Astrocyte of the hippocampus (primary cell): ENCODE measurements at places on chromosomes 11 and 22.

- DNase-seq, result peak; percentile 75
Observed at GRCh38 chr11:1574238-1574932, 2.3 kb upstream of the DUSP8 start.

DNA sequence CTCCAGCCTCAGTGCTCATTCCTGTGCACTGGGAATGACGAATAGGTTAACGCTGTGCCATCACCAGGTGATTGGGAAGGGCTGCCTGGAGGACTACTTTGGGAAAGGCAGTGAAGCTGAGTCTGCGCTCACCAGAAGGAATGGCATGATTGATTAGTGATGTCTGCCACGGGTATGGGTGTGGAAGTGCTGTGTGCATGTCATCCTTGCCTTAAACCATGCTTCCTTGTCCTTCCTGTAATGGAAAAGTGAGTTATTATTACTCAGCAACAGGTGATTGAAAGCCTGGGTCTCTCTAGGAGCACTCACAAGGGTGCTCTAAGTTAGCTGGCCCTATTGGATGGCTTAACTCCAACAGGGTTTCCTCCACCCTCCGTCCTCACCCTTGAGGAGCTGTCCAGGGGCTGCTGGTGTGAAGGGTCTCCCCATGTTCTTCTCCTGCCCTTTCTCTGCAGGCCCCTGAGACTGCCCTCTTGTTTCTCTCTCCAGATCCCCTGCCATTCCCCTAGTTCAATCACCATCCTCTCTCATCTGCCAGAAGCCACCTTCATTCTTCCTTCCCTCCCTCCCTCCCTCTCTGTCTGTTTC lies 121.9 kb upstream of the NECTIN1 start:
- no peak for DNase-seq

DNA sequence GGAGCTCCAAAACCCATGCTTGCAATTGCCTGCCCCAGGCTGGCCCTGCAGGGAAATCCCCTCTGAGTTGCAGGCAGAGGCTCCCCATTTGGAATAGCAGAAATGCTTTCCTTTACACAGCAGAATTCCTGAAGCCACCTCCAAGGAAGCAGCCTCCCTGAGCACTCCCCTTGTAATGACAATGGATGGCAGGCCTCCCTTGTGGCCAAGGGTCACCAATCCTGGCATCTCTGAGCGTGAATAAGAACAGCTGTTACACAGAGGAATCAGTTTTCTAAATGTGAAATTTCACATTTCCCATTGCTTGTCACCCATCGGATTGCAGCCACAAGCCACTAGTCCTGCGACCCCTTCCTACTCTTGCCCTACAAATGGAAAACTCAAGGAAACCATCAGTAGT lies 107.6 kb downstream of the GALNT18 start:
- DNase-seq, result peak; percentile 39

DNA sequence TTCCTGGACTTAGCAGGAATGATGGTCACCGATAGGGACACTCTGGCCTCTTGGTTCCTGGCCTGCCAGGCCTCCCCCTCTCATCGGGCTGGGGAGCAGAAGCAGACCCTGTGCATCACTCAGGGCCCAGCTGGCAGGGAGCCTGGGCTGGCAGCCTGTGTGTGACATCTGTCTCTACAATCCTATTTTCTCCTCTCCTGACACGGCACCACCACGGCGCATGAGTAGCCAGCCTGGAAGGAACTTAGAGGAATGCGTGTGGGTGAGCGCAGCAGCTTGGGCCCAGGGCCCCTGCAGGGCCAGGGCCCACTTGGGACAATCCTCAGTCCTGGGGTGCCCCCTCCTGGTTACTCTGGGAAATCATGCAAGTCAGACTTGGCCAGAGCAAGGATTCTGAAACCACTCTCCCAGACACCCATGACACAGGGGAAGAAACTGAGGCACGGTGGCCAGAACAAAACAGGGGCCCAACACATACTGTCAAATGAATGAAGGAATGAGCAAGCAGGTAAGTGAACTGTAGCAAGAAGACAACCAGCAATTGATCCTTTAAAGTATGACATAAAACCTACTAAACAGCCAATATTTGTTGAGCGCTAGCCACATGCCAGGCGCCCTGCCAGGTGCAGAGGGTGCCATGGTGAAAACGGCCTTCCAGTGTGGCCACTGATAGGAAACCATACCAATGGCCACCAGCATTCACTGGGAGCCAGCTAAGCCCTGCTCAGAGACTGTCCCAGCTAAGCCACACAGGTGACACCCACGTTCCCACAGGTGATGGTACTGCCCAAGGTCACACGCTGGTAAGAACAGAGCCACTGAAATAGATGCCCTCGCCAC lies 13.3 kb downstream of the RSPH14 start:
- peak; percentile 90 for DNase-seq

DNA sequence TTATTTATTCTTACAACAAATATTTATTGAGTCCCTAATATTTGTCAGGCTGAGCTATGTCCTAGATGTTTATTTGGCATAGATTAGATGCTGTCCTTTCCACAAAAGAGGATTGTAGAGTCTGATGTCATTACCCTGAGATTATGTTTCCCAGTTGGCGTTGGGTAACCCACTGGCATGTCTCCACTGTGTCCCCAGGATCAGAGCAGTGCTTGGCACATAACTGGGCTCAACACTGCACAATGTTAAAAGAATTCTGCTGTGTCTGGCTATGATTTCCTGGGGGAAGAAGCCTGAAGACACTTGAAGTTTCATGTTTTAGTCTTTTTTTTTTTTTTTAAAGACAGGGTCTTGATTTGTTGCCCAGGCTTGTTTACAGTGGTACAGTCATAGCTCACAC lies 4.0 kb downstream of the RCN1 start:
- DNase-seq, result no peak

DNA sequence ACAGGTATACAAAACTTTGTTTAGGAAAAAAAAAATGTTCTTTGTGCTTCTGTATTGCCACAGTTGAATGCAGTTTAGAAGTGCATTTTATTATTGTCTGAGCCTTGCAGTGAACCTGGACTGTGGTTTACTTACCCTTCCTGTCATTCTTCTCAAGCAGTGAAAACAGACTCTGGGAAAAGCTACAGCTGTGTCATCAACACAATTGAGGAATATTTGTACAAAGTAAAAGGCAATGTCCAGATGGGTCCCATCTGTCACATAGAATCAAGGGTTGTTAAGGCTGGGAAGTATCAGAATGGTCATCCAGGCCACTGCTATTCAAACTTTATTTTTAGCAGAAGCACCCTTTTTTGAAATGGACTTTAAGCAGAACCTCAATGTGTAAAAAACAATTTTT lies 73.3 kb downstream of the TRIM44 start:
- no peak for DNase-seq

DNA sequence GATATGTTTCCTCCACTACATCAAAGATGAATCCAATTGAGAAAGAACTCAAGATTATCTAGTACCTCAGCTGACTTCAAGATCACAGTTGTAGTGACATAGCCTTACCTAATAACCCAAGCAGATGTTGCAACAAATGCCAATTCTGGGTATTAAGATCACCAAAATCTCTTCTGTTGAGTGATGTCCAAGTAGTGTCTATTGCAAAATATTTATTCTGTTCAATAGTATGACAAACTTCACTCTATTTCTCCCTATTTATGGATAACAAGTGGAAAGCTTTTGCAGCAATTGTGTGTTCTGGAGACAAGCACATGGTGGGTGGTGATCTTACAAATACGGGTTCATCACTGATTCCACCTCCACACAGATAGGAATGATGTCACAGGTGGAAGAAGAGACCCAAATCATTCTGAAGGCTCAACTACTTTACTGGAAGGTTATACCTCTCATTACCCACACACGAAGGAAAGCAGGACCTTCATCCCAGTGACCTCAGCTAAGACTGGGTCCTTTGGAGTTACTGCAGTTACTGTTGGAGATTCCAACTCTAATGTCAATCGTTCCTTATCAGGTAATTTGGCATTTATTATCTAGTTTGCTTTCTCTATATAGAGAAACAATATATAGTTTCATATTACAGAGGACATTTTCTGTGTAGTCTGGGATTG lies 72.0 kb downstream of the CD44 start:
- DNase-seq, result no peak

DNA sequence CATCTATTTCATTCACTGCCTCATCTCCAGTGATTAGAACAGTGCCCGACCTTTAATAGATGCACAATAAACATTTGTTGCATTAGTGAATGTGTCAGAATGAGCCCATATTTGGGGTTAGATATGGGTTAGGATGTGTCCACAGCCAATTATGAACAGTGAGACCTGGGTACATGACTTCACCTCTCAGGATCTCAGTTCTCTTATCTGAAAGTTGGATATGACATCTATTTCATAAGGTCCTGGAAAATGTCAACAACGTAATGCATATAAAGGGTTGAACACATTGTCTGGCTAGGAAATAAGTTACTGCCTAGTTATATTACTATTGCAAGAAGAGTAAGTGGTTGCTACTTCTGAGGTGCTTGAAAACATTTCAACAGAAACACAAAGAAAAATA lies 79.7 kb upstream of the LDLRAD3 start:
- DNase-seq, result no peak

DNA sequence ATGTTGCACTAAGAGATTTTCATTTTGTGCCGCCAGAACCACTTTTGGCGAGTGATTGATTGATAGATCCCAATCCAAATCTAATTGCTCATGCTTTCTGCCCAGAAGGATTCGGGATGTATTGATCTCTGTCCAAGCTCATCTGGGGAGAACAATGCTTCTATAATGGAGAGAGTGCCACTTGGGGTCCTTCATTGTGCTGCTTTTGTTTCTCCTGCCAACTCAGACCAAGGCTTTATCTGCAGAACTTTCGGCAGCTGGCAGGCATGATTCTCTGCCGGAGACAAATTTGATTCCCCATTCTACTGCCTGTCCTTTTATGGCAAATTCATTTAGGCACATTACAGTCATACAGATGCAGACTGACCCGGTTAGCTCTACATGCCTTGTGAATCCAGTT lies 62.9 kb upstream of the NTM start:
- no peak for DNase-seq

GRCh38 chr22:19182472-19183157 lies 4.1 kb upstream of the SLC25A1 start:
- DNase-seq, result no peak

DNA sequence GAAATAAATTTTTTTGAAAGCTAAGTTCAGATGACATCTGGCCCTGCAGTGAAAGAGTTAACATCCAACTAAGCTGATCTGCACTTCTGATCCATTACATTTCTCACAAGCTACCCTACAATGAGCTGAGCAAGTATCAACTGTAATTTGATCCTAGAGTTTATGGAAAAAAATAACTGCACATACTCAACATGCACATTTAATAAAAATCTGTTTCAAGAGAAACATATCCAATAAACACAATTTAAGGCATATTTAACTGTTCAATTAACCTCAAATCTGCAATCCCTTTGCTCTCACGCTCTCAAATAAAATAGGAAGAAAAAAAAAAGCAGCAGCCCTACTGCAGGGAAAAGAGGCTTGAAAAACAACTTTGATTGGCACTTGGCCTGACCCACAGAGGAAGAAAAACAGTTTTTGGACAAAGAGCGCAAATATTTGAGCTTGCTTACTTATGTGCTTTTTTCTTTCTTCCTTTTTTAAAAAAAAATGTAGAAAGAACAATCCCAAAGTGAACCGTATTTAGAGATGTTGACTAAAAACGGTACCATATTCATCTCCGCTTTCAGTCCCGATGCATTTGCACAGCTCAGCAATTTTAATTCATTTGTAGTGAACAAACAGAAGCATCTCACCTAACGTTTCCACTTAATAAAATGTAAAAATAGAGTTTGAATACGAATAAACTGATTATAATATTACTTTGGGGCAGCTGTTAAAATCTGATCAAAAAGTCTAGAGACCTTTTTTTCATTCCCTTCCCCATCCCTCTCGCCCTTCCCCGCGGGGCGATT lies 1.6 kb downstream of the SESN3 start:
- DNase-seq, result peak; percentile 50

DNA sequence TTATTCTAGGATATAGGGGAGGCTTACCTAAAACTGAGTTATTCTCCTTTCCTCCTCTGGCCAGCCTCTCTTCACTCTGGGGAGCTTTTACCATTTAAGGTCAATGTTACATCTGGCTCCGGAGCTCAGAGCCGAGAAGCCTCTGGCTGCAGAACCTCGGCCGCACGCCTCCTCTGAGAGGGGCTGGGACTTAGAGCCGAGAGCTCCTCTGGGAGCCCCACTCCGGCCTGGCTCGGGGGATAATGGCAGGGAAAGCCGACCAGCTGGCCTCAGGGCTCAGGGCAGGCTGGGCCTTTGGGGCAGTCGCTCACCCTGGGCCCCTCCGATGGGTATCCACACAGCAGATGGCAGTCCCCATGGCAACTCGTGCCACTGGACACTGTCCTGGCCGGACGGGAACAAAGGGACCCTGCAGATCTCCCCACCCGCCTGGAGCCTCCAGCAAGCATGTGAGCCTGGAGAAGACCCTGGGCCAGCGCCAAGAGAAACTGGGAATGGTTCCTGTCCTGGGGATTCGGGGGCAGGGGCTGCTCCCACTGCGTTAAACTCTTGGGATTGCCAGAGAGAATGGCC lies at the start of gene IRAG1:
Gene IRAG1 (minus strand): TSS at position 247 of the 573 bp plus-strand sequence. CDS start 153 bp downstream, at position 94.
- DNase-seq, result peak; percentile 44

DNA sequence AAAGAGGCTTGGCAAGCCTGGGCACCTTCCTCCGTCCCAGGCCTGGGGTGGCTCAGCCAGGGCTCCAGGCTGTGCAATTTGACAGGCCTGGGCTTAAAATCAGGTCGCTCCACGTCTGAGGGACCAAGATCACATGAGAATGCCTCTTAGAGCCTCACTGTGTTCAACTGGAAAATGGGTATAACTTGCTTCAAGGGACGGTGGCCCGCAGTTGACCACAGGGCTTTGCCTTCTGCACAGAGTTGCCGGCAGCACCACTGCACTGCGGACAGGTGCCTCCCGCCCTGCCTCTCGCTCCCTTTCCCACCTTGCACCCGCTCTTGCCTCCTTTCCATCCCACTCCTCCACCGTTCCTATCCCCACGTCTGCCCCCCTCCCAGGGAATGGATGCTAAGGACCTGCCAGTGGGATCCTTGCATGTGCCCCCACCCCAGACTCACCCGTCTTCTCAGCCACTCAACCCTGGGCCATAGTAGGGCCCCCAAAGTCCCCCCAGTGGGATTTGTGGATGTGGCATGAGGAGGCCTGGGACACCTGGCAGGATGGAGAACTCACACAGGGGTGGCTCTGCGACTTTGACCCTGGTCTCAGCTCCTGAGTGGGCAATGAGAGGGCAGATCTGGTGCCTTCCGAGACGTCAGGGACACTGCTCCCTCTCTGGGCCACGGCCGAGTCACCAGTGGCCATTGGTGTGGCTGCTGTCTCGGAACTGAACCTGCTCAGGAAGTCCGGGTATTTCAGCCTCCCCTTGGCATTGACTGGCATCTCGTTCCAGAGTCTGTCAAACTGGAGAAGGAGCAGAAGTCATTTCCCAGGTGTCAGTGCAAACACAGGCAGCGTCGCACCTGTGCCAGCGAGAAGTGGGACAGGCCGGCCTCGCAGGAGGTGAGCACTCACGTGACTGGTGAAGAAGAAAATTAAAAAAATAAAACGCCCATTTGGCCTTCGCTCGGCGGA lies 128.0 kb downstream of the MPPED1 start:
- DNase-seq, result no peak

GRCh38 chr11:72958791-72959190 lies 144.6 kb downstream of the ATG16L2 start:
- DNase-seq, result no peak

GRCh38 chr11:119144825-119145486 lies 3.9 kb upstream of the ABCG4 start:
- DNase-seq, result peak; percentile 80

GRCh38 chr22:37492428-37493344 lies 6.5 kb upstream of the MFNG start:
- peak; percentile 74 for DNase-seq
